ENCODE measurements at places on chromosomes 13 and 19.

DNA sequence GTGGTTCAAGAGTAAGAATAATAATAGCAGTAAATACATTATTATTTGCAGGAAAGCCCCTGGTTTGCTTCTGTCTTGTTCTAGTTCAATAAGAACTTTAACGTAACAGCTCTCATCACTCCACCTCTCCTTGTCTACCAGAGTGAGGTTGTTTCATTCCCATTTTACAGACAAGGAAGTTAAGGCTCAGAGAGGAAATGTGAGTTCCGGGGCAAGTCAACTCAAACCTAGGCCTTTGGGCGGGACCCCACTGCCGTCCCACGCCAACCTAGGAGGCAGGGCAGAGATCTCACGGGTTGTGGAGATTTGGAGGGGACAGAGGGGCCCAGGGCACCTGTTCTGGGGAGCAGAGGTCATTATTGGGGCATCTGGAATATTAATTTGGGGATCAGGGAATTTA lies 1.5 kb downstream of the MAP4K1 start:
- no peak for DNase-seq

DNA sequence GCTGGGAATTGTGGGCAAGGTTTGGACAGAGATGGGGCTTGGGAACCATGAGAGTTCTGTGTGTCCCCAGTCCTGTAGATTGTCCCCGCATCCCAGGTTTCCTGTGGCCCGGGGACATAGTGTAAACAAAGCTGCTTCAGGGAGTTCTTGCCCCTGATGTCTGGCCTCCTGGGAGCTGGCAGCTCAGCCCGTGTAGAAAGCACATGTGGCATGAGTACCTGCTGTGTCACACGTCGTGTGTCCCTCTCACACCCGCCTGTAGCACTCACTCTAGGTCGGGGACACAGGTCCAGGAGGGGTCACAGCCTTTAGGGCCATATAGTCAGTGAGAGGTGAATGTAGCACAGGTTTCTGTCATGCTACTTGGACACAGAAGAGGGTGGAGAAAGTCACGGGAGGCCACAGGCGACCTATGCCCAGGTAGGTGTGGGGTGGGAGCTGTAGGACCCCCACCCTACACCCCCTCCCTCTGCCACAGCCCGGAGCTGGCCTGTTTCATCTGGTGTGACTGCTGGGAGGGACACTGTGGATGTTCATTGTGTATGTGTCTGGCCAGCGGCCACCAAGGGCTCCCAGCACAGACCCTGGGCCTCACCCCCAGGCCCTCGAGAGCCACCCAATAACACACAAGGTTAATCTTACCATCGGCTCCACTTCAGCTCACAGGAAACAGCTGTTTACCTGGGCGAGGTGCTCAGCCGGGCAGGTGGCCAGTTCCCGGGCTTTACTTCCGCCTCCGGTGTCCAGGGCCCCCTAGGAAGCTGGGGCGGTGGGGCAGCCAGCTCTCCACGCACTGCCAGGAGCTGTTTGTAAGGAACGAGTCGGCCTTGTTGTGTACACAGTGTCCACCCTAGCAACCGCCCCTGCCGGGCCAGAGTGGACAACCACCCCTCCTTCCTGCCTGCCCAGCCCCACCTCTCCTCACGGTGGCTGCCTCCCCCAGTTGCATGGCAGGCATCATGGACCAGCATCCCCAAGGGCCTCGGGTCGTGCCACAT lies 49.7 kb downstream of the COMP start:
- no peak for DNase-seq

- no peak for DNase-seq
Measured at GRCh38 chr13:110116072-110116487, 190.9 kb downstream of the COL4A1 start.

DNA sequence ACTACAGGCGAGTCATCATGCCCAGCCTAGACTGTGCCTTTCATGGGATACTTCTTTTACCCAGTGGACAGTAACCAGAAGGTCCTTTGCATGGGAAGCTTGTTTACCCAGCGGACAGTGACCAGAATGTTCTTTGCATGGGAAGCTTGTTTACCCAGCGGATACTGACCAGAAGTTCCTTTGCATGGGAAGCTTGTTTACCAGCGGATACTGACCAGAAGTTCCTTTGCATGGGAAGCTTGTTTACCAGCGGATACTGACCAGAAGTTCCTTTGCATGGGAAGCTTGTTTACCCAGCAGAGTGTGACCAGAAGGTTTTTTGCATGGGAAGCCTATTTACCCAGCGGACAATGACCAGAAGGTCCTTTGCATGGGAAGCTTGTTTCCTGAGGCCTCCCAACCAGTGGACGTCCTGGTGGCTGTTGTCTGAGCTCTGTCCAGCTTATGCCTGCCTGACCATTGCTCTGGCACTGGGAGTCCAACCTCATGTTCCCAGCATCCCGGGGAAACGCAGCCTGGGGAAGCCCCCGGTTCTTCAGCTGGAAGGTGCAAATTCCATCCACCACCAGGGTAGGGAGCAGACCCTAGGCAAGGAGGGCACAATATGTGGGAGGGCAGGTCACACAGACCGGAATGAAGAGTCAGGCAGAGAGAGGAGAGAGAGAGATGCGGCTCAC lies 41.6 kb upstream of the PDCD5 start:
- DNase-seq, result no peak

GRCh38 chr19:5172859-5173630 lies 167.6 kb downstream of the PTPRS start:
- no peak for DNase-seq

DNA sequence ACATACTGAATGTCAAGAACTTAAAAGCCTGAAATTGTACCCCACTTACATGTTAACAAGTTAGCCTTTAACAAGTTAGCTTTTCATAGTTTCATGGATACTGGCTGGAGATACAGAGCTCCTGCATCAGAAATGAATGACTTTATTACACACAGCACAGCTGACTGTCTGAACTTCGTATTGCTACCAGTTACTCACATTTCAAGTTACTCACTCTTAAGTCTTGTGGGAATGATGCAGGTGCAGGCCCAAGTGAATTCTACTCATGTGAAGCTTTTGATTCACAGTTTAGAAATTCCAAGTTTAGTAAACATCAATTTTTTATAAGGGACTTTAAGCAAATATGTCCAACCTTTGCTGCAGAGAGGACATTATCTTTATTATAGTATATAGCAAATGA lies 762.2 kb upstream of the PRR20A start:
- DNase-seq, result no peak

DNA sequence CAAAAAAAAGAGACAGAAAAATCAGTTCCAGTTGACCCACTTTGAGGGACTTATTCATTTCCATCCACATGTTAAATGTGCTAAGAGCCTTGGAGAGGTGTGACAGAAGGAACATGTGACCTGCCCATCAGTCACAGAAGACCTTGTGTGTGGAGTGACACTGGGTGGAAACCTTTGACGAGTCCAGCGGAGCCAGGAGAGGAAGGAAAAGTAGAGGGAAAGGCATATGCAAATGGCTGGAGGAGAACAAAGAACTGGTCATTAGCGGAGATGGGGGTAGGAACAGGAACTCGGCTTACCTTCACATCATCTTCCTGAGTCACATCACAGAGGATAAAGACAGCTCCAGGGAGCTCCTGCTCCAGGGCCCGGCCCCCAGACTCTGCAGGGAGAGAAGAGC lies 2.3 kb downstream of the HSD17B14 start:
- no peak for DNase-seq

GRCh38 chr19:48964205-48965039 lies 687 bp upstream of the FTL start:
- DNase-seq, result no peak

- no peak for DNase-seq
Measured at GRCh38 chr13:59754411-59754810, 409.3 kb downstream of the DIAPH3 start.

DNA sequence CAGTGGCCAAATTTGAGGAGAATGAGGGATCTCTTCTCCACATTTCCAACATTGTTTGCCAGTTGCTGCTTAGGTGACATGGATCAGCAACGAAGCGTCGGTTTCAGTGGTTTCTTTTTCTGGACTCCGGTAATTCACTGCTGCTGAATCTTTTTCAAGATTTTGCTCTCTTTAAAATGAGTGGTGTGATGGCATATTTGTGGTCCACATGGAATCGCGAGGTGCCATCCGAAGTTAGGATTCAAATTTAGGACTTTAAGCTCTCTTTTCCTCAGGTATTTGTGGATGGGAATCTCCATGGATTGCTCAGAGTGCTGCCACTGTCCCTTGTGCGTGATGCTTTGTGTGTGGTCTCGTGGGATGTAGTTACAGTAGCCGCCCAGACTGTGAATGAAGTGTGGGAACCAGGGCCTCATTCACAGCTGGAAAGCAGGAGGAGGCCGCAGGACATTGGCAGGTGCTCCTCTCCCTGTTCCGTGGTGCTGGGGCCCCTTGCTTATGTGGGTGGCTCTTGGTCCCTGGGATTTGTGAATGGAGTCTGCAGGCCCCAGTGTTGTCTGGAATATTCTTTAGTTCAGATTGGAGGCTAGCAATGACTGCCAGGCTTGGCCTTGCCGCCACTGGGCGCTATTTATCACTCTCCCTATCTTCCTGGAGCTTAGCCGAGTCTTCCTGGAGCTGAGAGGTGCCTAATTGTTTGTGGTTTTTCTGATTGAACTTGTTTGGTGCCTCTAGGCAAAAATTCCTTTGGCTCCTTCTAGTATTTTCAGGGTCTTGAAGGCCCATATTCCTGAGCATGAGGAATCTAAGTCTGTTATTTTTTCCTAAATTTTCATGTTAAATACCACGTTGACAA lies 1.5 kb downstream of the ILF3 start:
- DNase-seq, result no peak

GRCh38 chr13:73657821-73658540 lies 476.2 kb downstream of the KLF12 start:
- no peak for DNase-seq

DNA sequence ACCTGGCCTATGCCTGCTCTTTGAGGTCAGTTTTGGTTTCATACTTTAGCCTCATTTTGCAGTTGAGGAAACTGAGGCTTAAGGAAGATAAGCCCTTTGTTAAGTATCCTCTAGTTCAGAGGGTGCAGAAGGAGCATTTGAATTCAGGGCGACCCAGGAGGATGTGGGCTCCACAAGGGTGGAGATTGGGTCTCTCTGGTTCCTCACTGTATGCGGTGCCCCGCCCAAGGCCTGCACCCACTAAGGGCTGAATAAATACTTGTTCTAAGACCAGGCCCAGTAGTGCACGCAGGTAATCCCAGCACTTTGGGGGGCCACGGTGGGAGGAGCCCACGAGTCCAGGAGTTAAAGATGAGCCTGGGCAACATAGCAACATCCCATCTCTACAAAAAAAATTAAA lies 768 bp upstream of the SLC44A2 start:
- DNase-seq, result no peak

- DNase-seq, result no peak
Measured at GRCh38 chr13:112894673-112895481, 74.1 kb upstream of the MCF2L start.

DNA sequence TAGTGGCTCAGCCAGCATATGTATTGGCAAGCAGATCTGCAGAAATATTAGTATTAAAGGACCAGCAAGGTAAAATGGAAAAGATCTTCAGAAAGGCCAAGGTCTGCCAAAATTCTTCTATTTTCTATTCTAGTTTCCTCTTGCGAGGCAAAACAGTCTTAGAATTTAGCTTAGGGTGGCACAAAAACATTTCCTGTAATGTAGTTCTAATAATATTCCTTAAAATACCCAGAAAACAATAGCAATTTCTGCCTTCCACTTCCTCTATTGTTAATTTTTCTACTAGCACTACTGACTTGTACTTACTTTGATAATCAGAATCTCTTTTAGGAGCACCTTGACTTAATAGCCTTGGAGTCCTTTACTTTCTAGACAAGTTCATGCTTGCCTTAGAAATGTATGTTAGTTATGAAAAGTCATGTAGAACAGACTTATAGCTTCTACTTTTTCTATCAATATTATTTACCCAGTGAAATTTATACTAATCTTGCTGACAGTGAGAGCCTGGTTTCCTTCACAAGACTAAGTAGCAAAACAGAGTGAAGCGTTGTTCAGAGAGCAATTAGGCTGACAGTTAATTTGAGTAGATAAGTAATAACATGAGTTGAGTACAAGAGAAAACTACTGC lies 23.9 kb upstream of the LPAR6 start:
- no peak for DNase-seq

GRCh38 chr13:98541701-98542203 lies 35.2 kb downstream of the STK24 start:
- no peak for DNase-seq

DNA sequence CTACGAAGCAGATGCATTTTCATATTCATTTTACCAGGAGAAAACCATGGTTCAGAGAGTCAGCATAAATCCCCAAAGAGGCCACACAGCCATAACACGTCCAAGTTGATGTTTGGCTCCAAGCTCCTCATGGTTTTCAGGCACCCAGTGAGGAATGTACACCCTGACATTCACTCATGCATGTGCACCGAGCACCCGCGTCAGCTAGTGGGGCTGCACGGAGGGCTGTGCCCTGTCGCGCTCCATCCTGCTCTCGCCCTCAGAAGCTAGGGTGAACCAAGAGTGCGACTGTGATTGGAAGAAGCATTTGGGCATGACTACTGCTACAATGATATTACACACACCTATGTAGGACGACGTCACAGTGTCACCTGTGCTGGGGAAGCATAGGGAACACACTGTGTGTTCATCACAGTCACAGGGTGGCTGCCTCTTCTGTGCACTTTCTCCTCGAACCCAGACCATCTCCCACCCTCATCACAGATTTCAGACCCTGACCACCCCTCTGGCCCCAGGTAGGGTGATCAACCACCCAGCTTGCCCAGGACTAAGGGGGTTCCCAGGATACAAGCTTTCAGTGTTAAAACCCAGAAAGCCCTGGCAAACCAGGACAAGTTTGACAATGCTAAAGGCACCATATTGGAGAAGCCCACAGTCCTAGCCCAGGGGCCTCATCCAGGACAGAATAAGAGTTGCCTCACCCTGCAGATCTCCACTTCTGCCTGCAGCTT lies 148.6 kb upstream of the ZNF507 start:
- no peak for DNase-seq

DNA sequence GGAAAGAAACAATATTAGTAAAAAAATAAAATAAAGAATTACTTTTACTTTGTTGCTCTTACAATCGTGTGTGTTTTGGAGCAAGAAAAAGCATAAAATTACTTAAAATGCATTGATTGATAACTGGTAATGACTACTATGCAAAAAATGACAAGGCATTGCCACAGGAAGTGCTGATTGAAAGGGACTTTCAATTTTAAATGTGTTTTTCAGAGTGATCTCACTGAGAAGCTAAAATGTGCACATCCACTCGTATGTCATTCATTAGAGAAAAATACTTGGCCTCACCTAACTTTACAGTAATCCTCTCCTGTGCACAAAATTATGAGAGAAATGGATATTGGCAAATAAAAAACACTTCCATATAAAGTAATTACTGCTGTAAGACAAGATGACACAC lies 934.9 kb downstream of the SLITRK6 start:
- no peak for DNase-seq

DNA sequence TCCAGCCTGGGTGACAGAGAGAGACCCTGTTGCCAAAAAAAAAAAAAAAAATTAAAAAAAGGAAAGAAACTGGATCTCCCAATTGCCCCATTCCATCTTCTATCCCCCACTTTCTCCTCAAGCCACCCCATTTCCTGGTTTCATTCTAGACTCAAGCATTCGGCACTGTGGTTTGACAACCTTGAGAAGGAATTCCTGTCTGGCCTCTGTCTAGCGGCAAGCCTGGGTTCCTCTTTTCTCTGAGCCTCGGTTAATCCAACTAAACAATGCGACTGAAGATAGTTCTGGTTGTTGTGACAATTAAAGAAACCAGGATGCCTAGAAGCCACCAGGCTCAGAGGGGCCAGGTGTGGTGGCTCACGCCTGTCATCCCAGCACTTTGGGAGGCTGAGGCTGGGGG lies 3.3 kb upstream of the C3 start:
- no peak for DNase-seq

GRCh38 chr13:111344471-111345191 lies 24.2 kb downstream of the TEX29 start:
- no peak for DNase-seq

GRCh38 chr13:101515504-101515903 lies 63.0 kb downstream of the ITGBL1 start:
- DNase-seq, result no peak
